ENCODE measurements at places on chromosomes 3 and 15. TPM values are rescaled to one million over a fixed set of nuclear protein-coding genes. Genes with fewer than 3 reads are reported as not detected.

Gene MKRN2OS
- not detected for total RNA-seq

Gene ISL2
- total RNA-seq: 6.8 TPM

Gene ST8SIA2
- 1.9 TPM for total RNA-seq

Gene ACKR4
- not detected for total RNA-seq

Gene EFHB
- total RNA-seq: 0.72 TPM

Gene A4GNT
- not detected for total RNA-seq

GRCh38 chr15:63668601-63669000 lies 71.4 kb downstream of the FBXL22 start:
- no peak for DNase-seq

DNA sequence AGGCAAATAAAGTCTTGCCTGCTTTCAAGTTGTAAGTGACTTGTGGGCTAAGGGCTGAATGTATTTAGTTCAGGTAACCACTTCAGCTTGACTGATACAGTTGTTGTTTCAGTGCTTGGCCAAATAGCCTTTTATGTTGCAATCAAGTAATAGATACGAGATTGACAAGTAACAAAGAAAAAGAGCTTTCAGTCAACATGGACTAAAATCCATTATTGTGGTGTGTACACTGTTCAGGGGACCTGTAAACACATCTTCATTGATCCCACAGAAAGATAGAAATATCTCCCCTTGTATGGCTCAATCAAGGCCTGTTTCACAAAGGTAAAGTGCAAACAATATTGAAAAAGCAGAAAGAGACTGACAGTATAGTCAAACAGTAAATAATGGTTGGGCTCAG lies 224.8 kb upstream of the TMCO5A start:
- no peak for DNase-seq

DNA sequence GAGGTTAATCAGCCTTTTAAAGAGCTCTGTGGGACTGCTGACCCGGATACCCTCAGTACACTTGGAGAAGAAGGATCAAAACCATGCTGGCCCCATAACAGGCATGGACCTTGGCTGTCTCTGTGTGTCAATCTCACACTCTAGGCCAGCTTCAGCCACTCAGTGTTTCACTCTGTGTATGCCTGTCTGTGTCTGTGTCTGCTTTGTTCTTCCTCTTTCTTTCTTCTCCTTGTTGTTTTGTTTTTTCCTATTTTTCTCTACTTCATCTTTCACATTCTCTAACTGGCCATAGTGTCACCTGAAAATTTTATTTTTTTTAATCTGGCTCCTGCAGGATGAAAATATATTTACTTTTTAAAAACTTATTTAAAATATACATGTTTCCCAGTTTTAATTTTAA lies 51.1 kb downstream of the SERP1 start:
- DNase-seq: no peak

DNA sequence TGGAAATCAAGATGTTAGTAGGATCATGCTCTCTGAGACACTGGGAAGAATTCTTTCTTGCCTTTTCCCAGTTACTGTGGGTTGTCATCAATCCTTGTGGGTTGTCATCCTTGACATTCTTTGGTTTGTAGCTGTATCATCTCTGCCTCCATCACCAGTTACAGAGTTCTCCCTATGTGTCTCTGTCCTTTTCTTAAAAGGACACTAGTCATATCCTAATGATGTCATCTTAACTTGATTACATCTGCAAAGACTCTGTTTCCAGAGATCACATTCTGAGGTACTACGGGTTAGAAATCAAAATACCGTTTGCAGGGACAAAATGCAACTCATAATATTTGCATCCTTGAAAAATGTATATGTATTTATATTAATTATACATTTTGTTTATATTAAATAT lies 500.4 kb downstream of the ZBBX start:
- DNase-seq: no peak

GRCh38 chr3:52213901-52214300 lies 11.5 kb downstream of the TLR9 start:
- DNase-seq: no peak

DNA sequence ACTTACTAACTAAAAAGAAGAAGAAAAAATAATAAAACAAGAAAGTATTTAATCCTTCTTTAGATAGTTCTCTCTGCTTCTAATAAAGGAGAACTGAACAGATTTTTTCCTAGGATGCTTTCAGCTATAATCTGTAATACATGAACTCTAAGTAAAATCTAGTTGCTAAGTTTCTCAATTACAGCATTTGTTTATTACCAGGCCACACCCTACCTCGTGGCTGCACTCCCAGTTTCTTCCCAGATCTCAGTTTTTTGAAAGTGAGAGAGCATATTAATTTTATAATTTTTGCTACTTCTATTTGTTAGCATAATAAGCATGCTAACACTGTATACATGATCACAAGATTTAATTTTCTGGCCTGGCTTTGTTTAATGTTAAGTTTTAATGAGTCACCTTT lies 258.3 kb downstream of the IL5RA start:
- DNase-seq: no peak

DNA sequence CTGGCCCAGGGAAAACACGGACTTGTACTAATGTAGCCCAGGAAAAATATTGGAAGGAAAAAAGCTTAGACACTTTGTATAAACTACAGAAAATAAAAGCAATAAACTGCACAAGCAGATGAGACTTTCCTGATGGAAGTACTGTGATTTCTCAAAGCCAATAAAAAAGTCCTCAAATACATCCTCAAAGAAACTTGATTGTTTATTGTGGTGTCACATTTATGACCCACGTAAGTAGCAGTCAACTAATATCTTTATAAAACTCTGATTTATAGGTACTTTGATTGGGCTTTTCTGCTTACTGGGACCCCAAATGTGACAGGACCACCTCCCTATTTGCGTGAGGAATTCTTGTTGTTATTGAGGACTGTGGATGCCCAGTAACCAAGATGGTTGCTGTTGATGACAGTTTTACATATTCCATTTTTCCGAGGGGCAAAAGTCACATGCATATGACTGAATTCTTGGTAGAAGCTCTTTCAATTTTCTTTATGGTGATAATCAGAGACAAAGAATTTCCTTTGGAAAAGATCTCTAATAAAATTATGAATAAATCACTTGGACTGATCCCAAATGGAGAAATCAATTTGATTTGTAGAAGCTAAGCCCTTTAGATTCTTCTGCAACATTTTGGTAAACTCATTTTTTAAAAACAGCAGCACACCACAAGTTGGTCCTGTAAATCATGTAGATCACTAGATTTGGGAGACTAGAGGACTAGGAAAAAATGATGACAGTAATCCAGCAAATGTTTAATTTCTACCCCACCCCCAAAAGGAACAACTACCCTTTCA lies 159.0 kb upstream of the TSC22D2 start:
- DNase-seq: no peak

DNA sequence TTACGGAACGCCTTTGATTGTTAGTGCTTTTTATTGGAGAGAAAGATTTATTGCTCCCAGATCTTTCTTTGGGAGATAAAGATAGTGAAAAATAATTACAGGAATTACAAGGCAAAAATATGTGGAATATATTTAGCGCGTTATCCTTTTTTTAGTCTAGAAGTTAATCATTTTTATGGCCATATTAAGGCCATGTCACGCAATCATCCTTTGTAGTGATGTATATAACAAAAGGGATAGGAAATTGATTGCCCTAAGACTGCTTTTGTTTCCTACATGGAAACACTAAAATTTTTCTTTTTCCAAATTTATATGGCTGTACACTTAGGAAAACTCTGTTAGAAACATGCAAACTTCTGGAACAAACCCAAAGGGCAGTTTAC lies 1.5 kb downstream of the TRPC1 start:
- no peak for DNase-seq
